ENCODE measurements at places on chromosomes 16 and 17.

DNA sequence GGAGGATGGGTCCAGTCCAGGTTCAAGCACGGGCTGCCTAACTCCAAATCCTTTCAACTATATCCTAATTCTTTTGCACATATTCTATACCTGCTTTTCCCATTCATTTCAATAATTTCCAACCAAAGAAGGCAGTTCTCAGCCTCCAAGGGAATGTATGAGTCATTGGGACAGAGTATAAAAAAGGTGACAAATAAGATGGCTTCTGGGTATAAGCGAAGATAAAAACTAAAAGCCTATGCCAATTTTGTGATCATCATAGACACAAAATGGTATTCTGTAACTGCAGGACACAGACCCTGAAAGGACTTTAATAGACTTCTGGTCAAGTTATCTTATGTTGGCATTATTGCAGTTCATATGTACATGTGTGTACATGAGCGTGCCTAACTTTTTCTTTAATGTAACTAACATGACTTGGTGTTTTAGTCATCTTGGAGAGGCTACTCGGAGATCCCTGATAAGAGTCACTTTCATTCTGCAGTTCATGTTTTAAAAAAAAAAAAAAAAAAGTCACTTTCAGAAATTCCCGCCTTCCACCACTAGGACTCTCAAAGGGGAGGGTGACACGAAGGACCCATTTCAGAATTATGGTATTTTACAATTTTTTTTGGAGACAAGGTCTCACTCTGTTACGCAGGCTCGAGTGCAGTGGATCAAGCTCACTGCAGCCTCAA, 17.3 kb downstream of the COG1 start:
- DNase-seq = peak; percentile 24

GRCh38 chr17:36545077-36545464, 352 bp downstream of the GGNBP2 start:
- no peak for DNase-seq

- DNase-seq = no peak
Measured at GRCh38 chr17:66620528-66620927, 214.4 kb upstream of the CACNG5 start.

- DNase-seq = no peak
Measured at GRCh38 chr17:51611585-51611984, 351.2 kb downstream of the UTP18 start.

DNA sequence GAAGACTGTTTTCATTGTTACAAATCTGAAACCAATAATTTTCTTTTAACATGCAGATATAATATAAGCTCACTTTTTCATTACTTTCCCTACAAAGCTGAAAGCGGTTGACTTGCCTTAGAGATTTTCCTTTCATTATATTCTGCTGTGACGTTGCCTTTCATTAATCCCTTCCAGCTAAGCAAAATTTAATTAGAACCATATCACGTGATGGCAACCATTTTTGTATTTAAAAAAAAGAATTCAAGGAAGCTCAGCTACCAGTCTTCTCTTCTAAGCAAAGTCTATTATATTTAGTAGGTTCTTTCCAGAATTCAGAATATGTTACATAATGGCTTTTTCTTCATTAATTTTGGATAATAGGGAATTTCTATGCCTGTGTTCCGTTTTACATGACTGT, 186.5 kb downstream of the PRKCA start:
- no peak for DNase-seq

DNA sequence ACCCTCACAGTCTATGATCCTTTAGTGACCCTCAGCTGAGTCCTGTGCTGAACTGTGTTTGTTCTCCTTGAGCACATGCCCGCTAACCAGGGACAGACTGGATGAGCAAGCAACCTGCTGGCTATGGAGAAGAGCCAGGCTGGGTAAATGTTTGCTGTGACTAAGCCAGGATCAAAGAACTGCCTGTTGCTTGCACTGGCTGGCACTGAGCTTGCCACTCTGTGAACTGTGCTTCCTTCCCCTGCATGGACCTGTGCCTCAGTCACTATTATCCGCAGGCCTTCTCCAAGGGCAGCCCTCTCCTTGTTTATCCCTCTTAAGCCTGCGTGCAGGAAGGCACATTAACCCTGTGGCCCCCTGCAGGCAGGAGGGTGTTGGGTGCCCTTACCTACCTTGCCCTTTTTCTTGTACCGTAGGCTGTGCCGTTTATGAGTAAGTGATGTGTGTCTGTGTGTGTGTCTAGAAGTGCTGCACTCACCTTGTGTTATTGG, 7.4 kb downstream of the PNPO start:
- DNase-seq = no peak

DNA sequence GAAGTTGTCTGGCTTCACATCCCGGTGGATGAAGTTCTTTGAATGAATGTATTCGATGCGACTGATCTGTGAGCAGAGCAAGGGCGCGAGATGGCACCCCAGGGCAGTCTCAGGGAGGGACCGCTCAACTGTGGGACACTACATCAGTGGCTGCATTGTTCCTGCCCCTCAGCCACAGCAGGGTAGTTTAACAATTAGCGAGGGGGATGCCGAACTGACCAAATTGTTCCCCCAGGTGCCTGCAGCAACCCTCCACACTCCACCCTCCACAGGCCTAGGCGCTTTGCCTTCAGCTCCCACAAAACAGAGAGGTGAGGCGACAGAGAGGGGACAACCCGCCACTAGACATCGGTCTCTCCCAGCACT, 20.3 kb downstream of the CSNK1D start:
- DNase-seq = no peak

DNA sequence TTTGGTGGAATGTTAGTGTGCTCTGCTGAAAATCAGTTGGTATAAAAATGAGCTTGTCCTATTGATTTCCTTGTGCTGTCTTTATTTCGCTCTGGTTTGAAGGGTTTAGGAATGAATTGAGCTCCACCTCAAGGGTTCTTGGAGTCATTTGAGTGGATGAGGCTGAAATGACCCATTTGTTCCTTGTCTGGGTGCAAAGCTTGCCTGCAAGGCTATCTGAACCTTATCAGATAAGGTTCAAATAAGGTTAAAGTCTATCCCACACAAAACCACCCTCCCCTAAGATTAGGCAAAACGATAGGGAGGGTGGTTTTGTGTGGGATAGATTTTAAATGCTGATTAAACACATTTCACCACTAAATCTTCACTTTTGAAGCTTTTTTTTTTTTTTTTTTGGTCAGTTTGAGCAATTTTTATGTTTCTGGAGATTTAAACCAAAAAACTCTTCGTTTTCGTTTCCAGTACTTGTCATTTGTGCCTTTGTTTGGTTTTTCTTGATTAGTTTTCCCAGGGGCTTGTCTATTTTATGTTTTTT, 62.7 kb downstream of the ARHGAP44 start:
- DNase-seq = no peak

DNA sequence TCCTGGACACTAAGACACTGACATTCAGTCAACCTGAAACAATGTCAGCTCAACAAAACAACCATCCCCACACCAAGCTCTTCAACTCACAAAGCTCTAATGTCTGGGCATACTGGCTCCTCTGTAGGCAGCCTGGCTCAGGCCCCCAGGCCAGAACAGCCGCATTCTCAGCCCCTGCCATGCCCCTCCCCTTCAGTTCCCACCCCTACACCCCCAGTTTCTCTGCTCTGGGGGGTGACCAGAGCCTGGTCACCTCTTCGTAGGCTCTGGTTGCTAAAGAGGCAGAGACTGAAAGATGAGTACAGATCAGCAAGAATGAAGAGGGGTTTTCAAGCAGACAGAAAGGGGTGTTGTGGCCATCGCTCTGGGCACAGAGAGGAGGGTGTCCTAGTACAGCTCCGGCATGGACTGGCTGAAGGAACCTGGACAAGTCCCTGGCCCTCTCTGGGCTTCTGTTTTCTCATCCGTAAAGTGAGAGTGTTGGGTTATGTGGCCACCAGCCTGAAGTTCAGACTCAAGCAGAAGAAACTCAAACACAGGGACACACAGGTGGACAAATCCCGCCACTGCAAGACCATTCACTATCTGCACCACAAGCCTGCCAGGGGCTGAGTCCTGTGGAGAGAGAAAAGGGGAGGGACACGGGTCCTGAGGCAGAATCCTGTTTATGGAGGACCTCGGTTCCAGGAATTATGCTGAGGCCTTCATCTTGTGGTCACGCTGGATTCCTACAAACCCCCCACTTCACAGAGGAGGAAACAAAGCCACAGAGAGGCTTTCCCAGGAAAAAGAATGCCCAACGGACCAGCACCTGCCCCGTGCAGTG, 987 bp upstream of the SLC4A1 start:
- no peak for DNase-seq

DNA sequence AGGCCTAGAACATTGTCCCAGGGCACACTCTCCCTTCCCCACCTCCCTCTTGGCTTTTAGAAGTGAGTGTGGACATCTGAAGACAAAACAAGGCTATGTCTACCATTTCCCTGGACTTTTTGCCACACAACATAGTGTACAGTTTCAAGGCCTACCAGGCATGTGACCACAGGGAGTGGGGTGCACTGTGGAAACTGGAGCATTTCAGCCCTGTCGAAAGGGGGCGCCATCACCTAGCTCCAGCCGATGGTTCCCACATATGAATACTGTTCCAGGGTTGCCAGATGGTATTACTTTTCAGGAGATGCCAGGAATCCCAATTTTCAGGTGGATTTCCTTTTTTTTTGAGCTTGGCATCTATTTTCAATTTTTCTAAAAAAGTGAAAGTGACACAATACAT, 140.7 kb downstream of the KATNIP start:
- no peak for DNase-seq

DNA sequence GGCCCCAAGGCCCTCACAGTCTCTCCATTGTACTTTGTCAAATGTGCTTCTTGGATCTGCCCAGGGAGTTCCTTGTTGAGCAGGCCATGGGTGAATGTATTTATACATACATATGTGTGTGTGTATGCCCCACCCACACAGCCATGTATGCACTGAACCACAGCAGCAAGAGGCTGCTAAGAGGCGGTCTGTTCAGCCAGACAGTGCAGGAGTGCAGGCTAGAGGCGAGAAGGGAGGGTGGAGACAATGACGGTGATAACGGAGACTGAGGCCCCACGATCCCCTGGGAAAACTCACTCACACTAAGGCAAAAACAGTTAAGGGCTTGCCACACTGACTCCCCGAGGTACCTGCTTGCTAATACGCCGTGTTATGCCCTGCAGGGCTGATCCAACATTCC, 151.0 kb upstream of the CDC42EP4 start:
- no peak for DNase-seq

DNA sequence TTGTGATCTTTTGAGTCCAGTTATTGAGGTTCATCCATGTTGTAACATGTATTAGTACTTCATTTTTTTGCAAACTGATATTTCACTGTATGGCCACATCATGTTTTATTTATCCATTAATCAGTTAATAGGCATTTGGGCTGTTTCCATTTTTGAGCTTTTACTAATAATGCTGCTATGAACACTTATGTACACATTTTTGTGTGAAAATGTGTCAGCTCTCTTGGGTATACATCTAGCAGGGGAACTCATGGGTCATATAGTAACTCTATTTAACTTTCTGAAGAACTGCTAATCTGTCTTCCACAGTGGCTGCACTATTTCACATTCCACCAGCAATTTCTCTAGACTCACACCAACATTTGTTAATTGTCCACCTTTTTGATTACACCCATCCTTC, 82.0 kb downstream of the GLG1 start:
- no peak for DNase-seq

DNA sequence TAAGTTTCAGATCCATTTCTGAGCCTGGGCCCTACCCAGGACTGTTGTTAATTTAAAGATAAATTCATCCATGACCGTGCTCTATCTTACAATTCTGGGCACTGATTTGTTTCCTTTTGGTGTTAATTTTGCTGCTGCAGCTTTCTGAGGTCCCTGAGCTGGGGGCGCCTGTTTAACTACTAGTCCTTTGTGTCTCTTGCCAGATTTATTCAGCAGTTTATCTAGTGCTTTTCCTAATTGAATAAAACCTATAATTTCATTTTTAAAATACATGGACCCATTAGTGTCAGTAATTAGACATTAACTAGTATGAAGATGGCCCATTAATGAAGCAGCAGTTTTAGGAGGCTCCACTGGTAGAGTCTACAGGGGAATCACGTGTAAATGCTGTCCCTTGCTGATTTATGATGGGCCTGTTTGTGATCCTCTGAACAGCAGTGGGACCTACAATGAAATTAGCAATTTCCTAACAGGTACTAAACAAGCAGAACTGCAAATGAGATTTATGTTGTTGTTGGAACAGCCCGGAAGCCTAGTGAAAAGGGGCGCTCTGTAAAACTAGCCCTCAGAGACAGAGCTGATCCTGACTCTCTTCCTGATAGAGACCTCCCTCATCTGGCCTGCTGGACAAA, 54.7 kb downstream of the HS3ST2 start:
- DNase-seq = no peak

GRCh38 chr16:55572439-55572838, 6.0 kb downstream of the CAPNS2 start:
- DNase-seq = no peak

- DNase-seq = no peak
Measured at GRCh38 chr16:52068447-52069074, 478.4 kb downstream of the TOX3 start.

GRCh38 chr17:78598013-78598471, 20.8 kb upstream of the DNAH17 start:
- DNase-seq = no peak

- DNase-seq = no peak
Measured at GRCh38 chr16:49019081-49019633, 262.5 kb downstream of the CBLN1 start.

GRCh38 chr16:11100239-11100750, 155.7 kb downstream of the SOCS1 start:
- no peak for DNase-seq

- no peak for DNase-seq
Measured at GRCh38 chr16:57013902-57014301, 24.5 kb downstream of the NLRC5 start.

- no peak for DNase-seq
Measured at GRCh38 chr16:21338537-21339268, 60.6 kb upstream of the CRYM start.

GRCh38 chr17:30942308-30943079, 20.7 kb downstream of the ADAP2 start:
- DNase-seq = no peak

GRCh38 chr16:57061084-57061905, 31.1 kb upstream of the CPNE2 start:
- DNase-seq = no peak

GRCh38 chr16:48184681-48185080, 28.9 kb upstream of the ABCC12 start:
- DNase-seq = no peak

GRCh38 chr16:12240036-12240435, 263.5 kb downstream of the SNX29 start:
- DNase-seq = no peak

- no peak for DNase-seq
Measured at GRCh38 chr16:12502676-12503075, 301.0 kb downstream of the CPPED1 start.

All from CD4-positive, alpha-beta T cell treated with Interferon alpha-2 for 1 hour (primary cell).